ENCODE measurements at places on chromosomes 2 and 18.

GRCh38 chr2:84991404-84992160 lies 20.6 kb downstream of the KCMF1 start:
- no peak for DNase-seq

- no peak for DNase-seq
These were observed 111.3 kb upstream of the MCFD2 start for GRCh38 chr2:47026748-47027534.

DNA sequence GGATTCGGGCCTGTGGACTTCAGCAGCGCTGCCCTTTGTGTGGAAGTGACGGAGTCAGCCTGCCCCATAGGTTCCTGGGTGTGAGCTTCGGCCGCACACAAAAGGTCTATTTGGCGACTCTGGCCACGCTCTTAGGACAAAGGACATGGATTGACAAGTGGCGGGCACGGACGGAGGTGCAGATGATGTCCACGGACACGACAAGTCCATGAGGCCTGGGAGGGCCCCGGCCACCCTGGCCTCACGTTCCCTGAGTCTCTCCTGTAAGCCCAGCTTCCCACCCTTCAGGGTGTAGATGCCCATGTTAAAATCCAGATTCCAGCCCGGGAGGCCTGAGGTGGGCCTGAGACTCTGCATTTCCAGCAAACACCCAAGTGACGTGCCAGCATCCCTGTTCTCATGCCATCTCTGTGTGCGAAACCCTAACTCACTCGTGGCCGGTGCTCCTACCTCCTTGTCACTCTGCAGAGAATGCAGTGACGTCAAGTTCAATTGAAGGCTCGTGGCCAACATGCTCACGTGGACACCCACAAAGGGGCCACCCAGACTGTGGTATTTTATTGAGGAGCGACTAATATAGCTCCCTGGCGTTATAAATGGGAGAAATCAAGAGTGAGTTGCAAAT lies 111.7 kb downstream of the RTP5 start:
- DNase-seq = no peak

- no peak for DNase-seq
These were observed 29.8 kb downstream of the BABAM2 start for GRCh38 chr2:27920148-27920885.

DNA sequence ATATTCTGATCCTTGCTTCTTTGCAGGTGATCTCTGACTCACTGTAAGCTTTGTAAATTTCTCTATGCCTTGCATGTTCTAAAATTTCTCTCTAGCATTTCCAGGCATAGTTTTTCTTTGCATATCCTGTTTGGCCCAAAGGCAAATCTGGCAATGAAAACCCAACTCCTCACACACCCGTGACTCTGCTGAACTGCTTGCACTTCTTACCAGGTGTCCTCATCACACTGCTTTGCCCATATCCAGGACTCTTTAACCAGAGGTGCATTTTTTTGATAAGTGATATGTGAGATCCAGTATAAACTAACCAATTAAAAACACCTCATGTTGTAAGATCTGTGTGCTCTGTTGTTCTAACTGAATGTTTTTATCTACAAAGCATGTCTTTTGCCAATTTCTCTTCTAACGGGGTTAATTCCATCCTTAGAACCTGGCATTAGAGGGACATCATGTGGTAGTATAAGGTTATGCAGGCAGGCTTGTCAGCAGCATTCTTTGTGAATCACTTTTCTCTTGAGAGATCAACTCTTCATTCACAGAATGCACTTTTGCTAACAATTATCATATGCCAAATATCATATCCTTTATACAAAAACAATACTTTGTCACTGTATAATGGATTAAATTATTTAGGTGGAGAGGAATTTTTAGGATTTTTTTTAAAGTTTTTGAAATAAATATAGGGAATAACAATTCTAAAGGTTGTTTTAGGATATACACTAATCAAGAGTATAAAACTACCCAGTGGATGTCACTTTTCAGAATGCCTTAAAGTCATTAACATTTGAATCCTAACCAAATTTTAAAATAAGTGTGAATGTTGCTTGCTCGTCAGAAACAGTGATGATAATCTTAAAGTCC lies 20.8 kb upstream of the TMX3 start:
- peak; percentile 8 for DNase-seq

- DNase-seq = peak; percentile 71
These were observed 89.4 kb downstream of the DGKD start for GRCh38 chr2:233443511-233444183.

GRCh38 chr18:12652861-12653401 lies 5.0 kb downstream of the SPIRE1 start:
- peak; percentile 9 for DNase-seq

- no peak for DNase-seq
These were observed 43.8 kb downstream of the AQP12A start for GRCh38 chr2:240735476-240735875.

DNA sequence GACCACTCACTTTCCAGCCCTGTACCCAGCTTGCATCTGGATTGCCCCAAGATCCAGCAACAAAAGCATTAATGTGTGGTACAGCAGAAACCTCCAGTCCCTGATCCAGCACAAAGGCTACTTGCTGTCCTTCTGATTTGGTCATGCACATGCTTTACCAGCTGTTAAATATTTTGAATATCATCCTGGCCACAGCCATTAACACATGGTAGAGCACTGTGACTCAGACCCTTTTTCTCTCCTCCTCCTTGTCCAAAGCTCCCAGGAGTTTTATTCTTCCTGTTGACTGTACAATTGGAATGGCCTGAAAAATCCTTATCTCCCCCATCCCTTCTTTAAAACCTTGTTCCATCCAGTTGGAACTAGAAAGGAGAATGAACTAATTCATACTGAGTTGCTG lies 419.7 kb upstream of the TNP1 start:
- DNase-seq = no peak

Measured in midbrain (tissue), 1 donor.